Cardiac fibroblast (primary cell): ENCODE measurements at places on chromosomes 13 and 19.
A peak's percentile ranks its signal among the peaks of the same experiment; 100 is the strongest.

GRCh38 chr19:30036154-30037129, 94.4 kb downstream of the URI1 start:
- DNase-seq, result peak; percentile 9

DNA sequence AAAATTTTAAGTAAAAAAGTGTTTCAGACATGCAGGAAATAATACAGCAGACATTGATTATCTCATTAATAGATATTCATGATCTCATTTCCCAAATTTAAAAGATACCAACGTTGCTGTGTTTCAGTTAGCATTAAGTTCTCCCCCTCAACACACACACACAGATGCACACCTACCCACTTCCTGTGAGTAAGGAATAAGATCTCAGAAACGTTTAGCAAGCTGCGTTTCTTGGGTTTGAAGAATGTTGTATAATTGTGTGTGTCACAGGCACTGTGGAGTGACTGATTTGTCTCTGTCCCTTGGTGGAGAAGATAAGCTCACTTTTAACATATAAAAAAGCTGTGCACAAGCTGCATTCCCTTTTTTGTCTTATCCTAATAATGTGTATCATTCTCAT, 196.8 kb downstream of the PDS5B start:
- DNase-seq, result peak; percentile 50

DNA sequence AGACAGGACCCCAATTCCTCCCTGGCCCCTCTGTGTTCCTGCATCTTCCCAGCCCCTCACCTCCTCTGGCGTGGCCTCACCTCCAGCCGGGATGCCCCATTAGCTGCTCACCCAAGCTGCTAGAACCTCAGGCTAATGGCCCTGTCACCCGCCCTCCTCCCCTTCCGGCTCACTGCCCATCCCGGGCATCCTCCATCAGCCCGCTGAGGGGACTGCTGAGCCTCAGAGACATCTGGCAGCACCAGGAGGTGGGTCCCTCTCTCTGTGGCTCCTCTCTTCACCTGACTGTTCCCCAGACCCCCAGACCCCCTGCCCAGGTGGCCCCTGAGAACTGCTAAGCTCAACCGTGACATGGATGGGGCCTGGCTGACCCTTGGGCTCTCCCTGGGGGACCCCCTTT, 2.9 kb downstream of the FFAR1 start:
- no peak for DNase-seq

DNA sequence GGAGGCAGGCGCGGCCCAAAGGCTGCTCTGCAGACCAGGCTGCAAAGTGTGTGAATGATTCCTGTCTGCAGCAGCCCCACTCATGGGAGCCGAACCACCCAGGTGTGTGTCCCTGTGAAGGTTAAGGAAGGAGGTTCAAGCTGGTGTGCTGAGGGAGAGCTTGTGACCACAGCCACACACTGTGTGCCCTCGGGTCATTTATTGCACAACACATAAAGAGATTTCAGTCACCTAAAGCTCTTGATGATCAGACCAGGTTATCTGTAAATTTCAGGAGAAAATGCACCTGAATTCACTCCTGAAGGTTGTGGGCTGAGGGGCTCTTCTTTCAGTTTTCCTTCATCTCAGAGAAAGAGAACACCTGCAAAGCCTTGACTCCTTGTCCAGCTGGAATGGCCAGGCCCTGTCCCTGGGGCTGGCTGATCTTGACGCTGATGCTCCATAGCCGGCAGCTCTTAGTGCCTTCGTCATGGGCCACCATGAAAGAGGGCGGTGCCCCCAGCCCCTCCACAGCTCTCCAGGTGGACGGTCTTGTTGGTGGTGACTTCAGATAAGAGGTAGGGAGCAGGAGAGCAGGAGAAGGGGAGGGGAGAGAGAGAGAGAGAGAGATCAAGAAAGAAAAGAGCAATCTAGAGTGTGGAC, 110.8 kb upstream of the C1QTNF9B start:
- no peak for DNase-seq

GRCh38 chr13:95228130-95228529, 73.1 kb downstream of the ABCC4 start:
- no peak for DNase-seq

DNA sequence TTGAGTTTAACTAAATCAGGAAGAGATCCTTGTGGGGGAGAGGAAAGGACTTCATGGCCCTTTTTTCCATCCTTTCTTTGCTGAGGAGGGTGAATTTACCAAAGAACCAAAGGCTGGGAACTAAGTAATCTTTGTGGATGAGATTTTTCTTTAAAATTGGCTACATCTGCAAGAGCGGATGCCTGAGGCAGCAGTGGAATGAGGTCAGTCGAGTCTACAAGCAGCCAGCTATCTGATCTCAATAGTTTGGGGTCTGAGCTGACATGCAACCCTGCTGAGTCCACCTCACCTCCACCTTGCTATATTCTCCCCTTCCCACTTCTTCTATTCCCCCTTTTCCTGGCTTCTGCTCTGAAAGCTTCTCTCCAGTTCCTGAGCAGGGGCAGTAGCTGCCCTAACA, 3.6 kb upstream of the DNAJC15 start:
- no peak for DNase-seq

DNA sequence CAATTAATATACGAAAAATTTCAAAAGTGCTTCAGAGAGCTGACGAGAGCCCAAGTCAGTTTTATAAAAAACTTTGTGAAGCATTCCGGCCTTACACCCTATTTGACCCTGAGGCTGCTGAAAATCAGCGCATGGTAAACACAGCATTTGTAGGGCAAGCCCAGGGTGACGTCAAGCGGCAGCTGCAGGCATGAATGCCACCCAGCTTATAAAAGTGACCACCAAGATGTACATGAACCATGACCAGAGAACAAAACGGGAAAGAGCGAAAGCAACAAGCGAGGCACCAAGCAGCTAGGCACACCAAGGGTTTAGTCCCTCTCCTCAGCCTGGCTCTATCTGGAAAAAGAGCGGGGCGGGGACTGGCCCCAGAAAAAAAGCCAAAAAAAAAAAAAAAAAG, 6.0 kb downstream of the SIGLEC11 start:
- no peak for DNase-seq

- DNase-seq, result peak; percentile 61
Measured at GRCh38 chr13:36919833-36920615, at the start of gene SMAD9. TSS of gene SMAD9 (minus strand) at chr13:36920238. CDS start at chr13:36879689, 40,549 bp downstream.

DNA sequence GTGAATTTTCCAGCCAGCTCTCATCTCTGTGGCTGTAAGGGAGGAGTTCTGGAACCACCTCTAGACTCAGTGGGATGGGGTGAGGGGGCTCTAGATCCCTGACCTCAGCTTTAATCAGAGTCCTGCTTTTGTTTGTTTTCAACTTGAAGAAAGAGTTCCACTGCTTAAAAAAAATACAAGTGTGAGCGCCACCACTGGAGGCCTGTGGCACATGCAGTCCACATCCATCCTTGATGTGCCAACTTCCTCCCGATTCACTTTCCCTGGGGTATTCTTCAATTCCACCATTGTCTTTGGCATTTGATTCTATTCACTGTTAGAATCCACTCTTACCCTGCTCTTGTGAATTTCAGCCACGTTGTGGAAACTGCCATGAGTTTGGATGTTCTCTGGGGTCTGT, 62.4 kb upstream of the GJB6 start:
- DNase-seq, result no peak

GRCh38 chr13:49148405-49148804, 71.7 kb upstream of the MLNR start:
- DNase-seq, result no peak

DNA sequence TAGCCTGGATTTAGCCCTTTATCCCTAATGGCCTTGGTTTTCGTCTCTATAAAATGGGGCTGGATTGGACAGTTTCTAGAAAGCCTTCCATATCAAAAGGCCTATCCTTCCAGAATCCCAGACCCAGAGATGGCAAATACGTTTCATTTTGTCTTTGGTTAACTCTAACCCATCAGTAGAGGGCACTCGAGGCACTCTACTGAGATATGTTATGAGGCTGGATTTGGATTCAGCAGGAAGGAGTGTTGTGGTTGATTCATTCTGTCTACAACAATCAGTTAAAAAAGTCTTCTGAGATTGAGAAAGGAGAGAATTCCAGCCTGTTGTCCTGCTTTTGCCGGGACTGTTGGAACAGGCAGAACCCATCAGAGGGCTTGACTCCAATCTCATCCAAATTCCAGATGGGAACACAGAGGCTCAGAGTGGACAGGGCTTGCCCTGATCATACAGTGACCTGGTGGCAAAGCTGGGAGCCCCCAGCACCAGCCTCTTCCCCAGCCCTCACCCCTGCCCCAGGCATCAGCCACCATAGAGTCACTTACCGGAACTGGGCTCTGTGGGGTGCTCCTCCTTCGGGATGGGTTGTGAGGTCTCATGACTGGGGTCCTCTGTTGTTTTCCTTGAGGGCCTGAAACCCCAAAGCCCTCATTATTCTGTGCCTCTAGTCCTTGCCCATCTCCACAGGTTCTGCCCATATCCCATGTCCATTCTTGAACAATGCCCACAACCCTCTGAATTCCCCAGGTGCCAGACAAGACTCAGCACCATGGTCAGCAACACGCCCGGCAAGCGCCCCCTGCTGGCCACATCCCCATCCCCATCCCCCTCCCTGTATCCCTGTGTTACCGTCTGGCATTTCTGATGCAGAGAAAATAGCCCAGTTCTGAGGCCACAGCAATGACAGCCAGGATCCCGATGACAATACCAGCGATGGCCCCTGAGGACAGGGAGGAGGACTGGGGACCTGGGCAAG, 12.3 kb upstream of the ZNF180 start:
- peak; percentile 52 for DNase-seq

- peak; percentile 52 for DNase-seq
Measured at GRCh38 chr13:45521297-45521696, 56.6 kb downstream of the COG3 start.

DNA sequence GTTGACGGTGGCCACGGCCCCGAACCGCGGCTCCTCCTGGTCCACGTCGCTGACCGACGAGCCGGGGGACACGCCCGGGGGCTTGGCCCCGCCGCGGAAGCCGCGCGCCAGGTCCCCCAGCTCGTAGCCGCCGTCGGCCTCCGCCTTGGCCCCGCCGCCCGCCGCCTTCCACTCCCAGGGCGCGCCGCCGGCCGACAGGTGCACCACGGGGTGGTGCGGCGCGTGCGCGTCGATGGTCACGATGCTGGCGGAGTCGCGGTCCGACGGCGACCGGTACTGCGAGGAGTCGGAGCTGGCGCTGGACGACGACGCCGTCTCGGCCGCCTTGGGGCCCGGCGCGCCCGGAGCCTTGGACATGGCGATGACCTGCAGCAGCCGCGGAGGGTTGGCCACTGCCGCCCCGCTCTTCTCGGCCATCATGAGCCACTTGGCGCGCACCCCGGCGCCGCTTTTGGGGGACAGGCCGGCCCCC, 9.0 kb downstream of the PLPPR3 start:
- no peak for DNase-seq

DNA sequence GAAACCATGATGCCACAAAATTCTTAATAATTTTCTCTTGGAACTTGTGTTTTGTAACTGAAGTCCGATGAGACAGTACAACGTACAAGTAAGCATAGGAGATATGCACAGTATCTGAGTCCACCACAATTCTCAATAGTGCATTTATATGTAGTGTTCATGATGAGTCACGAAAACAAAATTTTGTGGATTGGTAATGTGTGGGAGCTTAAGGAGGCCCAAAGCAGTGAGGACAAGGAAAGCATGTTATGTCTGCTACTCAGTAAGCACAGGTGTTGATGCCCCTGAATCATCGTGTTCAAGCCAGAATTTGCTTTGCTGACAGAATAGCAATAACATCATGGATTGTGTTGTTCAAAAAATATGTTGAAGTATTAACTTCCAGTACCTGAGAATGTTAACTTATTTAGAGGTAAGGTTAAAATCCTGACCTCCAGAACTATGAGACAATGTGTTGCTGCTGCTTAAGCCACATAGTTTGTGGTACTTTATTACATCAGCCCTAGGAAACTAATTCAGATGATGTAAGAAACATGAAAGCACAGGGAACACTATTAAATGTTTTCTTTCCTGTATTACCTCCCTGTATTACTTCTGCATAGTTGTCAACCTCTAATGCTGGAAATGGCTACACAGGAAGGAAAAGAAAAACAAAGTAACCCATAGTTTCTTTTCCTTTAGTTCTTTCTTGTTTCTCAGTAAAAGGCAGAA, 201.3 kb downstream of the SLITRK6 start:
- DNase-seq, result peak; percentile 2

DNA sequence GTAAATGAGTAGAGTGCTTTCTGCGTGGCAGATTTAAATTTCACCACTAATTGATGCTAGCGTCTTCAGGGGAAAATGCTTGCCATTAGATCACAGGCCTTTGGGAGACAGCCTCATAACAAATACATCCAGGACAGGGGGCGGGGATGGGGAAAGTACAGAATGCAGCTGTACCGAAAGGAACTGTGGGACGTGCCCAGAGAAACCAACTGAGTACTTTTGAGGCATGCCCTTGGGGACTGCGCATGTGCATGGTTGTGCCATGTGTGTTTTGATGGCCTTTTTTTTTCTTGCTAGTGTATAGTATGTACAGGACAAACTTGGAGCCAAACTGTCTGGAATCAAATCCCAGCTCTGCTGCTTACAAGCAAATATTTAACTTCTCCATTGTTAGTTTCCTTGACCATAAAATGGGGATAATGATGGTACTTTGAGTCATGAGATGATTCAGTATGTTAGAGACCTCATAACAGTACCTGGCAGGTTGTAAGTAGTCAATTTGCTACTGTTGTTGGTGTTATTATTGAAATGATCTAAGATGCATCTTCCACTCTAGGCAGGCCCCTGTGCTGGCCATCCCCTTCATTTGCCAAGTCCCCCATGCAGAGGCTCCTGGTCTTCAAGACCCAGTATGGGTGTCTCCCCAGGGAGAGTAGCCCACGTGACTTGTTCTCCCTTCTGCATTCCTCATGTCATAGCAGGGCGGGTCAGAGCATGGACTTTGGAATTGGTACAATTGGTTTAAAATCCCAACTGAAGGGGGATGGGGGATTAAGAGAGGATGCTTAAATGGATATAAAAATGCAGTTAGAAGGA, 68.3 kb upstream of the NPAS1 start:
- DNase-seq, result peak; percentile 37

DNA sequence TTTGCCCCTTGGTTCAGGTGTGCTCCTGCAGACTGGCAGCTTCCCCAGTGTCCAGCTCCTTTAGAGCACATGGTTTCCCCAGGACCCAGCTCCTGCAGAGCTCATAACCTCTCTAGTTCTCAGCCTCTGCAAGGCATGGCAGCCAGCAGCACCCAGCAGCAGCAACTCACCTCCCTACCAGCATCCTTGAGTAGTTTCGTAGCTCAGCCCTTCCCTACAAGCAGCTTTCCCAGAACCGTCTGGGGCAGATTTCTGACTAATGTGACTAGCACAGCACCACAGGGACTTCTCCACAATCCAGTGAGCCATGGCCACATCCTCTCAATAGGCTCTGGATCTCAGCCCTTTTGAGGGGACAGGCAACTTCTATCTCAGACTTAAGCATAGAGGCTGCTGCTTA, 14.1 kb upstream of the METTL21C start:
- DNase-seq, result no peak

- DNase-seq, result peak; percentile 28
Measured at GRCh38 chr19:4313847-4314490, 9.6 kb downstream of the FSD1 start.

GRCh38 chr13:73531014-73531413, 472.2 kb downstream of the KLF5 start:
- DNase-seq, result no peak
